ENCODE measurements at places on chromosomes 2 and 18.

GRCh38 chr18:25125680-25126079 lies 226.3 kb downstream of the ZNF521 start:
- DNase-seq: no peak

- peak; percentile 85 for DNase-seq
Measured at GRCh38 chr2:25228848-25229278, 60.5 kb upstream of the POMC start.

- no peak for DNase-seq
Measured at GRCh38 chr18:11873670-11874340, 22.6 kb downstream of the CHMP1B start.

DNA sequence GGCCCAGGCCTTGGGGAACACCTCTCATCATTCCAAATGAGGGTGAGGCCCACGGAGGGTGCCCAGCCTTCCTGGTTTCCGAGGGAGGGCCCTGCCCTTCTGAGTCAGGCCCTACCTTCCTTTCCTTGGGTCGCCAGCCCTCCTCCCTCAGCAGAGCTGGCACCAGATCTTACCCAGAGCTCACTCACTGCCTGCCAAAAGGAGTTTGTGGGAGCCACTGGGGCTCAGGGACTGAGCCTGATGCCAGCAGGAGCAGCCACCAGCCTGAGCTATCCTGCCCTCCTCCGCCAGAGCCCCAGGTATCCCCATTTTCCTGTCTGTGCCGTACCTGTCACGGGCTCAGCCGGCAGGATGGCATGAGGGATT lies 64.1 kb downstream of the NRP2 start:
- DNase-seq: no peak

DNA sequence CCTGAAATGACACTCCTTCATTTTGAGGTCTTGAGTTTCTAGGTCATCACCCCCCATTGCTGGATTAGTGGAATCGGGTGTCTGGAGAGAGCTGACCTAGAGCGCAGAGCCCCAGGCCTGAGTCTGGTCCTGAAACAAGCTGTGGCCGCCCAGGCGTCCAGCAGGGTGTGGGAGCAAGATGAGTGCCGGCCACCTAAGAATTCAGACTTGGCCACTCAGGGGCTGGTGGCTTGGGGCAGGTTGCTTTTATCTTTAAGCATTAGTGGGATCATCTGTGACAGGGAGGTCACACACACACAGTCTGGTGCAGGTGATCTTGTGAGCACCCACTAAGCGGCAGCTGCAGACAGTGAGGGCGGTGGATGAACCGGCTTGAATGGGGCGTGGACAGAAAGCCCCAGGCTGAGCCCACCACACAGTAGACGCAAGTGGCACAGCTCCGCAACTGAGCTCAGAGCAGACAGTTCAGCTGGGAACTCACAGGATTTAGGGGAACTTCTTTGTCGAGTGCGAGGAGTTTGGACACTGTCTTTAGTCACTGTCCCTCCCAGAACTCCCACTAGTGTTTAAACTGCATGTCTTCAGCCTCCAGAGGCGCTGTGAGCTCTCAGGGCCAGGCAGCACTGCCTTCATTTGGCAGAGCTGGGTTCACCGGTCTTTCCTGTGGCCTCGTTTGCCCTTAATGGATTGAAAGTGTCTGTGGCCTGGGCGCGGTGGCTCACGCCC lies 21.5 kb downstream of the ITGB1BP1 start:
- no peak for DNase-seq

DNA sequence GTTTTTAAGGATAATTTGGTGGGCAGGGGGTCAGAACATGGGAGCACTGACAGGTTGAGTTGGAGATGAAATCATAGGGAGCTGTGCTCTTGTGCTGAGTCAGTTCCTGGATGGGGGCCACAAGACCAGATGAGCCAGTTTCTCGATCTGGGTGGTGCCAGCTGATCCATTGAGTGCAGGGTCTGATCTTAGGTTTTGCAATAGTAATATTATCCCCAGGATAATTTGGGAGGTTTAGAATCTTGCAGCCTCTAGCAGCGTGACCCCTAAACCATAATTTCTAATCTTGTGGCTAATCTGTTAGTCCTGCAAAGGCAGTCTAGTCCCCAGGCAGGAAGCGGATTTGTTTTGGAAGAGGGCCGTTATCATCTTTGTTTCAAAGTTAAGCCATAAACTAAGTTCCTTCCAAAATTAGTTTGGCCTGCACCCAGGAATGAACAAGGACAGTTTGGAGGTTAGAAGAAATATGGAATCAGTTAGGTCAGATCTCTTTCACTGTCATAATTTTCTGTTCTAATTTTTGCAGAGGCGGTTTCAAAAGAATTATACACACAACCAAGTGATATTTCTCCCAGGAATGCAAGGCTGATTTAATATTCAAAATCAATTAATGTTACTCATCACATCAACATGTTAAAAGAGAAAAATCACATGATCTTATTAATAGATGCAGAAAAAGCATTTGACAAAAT lies 23.0 kb downstream of the DBI start:
- peak; percentile 35 for DNase-seq

GRCh38 chr18:76412010-76412817 lies 82.8 kb downstream of the ZNF516 start:
- peak; percentile 58 for DNase-seq

- no peak for DNase-seq
Measured at GRCh38 chr2:81576713-81577112, 1272.2 kb upstream of the LRRTM1 start.

DNA sequence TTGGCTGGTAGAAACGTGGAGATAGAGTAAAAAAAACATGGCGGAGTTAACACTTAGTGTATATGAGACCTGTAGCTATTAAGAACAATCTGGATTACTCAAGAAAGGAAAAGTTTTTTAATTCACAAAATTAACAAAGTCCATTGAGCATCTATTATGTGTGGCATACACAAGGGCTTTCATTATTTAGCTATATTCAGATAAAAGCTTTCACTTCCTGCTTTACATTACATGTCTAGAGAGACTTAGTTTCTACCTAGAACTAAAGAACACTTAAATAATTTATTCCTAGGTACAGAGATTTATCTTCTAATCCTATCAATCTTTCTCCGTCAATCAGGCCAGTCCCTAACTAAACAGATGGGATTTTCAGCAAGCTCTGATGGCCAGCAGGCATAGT lies 196.0 kb upstream of the SLC39A10 start:
- DNase-seq: no peak

GRCh38 chr2:80252294-80252986 lies 52.1 kb downstream of the LRRTM1 start:
- no peak for DNase-seq

DNA sequence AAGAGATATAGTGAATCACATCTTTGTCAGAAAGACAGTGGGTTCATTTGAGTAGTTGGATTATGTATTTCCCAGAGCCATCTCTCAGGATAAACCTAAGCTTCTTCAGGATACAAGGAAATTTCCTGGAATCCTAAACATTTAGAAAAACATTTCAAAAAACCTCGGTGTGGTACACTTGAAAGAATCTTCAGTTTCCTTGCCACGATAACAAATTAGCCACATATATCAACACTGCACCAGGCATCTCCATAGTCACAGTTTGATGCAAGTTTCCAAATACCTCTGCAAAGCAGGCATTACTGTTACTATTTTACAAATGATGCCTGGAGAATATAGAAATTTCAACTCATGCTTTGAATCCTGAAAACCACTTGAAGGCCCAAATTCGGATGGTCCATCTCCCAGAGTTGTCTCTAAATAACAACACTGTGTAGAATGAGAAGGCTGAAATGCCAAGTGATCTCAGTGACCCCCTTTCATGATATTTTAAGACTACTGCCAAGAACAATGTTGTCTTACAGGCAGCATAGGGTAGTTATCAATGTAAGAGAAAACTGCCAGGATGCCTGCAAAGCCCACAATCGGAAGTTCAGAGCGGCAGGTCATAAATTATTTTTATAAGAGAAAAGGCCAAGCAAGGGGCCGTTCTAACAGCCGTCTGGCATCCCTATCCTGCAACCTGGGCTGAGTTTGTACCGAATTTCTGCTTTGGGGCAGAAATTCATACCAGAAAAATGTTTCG lies 307.9 kb downstream of the TXNL1 start:
- peak; percentile 54 for DNase-seq

- DNase-seq: no peak
Measured at GRCh38 chr18:48934723-48935432, 15.9 kb downstream of the SMAD7 start.
